ENCODE measurements at places on chromosomes 3 and 15.

- no peak overlapping the region for H3K4me3 ChIP-seq
- H3K27ac ChIP-seq: no peak overlapping the region
- H3K36me3 ChIP-seq: no peaks in the 10 kb centered on the region
- H3K27me3 ChIP-seq: no peaks in the 10 kb centered on the region
Measured at GRCh38 chr3:174335910-174336309, 523.2 kb upstream of the NAALADL2 start.

DNA sequence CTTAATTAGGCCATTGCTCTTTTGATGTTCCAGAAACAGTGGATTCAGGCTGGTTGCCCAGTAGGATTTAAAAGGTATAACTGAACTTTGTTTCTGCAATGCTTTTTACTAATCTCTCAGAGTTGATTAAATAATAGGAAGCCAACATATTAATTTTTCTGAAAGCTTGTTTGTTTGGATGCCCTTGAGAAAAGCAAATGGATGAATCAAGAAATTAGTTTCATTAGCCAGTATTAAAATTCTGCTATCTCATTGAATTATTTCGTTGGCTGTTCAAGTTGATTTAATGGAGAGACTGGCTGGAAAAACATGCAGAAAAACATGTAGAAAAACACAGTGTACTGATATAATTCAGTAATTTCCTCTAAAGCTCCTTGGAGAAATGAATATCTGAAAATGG lies 178.9 kb upstream of the THRB start:
- no peak for DNase-seq
- H3K27ac ChIP-seq: no peak overlapping the region
- no peaks in the 10 kb centered on the region for H3K4me1 ChIP-seq
- H3K36me3 ChIP-seq: no peaks in the 10 kb centered on the region

DNA sequence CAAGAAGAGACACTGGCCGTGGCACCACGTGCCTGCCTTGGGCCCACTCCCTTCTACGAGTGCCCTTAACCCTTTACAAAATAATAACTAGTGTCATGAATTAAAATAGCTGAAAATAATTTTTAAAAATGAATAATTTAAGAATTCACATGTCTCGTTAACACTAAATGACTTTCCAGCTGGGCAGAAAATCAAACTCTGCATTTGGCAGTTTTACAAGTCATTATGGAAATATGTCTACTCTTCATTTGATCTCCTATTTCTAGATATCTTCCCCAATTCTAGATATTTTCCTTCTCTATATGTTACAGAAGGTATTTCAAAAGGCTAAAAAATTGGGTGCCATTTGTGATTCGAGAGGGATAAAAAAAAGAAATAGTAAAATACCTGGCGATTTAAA lies 100.2 kb downstream of the RORA start:
- DNase-seq: no peak
- no peak overlapping the region for H3K4me3 ChIP-seq
- no peaks in the 10 kb centered on the region for H3K36me3 ChIP-seq

DNA sequence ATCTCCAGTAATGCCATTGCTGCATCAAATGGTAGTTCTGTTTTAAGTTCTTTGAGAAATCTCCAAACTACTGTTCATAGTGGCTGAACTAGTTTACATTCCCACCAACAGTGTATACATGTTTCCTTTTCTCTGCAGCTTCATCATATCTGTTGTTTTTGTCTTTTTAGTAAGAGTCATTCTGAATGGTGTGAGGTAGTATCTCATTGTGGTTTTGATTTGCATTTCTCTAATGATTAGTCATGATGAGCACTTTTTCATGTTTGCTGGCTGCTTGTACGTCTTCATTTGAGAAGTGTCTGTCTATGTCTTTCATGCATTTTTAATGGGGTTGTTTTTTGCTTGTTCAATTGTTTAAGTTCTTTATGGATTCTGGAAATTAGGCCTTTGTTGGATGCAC lies 10.2 kb upstream of the GCSAM start:
- H3K4me1 ChIP-seq: peaks cover 7% of the 10 kb centered on the region
- no peak for DNase-seq
- H3K36me3 ChIP-seq: no peaks in the 10 kb centered on the region
- no peak overlapping the region for H3K27ac ChIP-seq
- H3K4me3 ChIP-seq: no peak overlapping the region

GRCh38 chr3:193317682-193318300 lies 60.8 kb downstream of the ATP13A5 start:
- no peaks in the 10 kb centered on the region for H3K27me3 ChIP-seq
- H3K4me1 ChIP-seq: no peaks in the 10 kb centered on the region
- no peak overlapping the region for H3K27ac ChIP-seq

GRCh38 chr15:27899583-27900285 lies 199.4 kb downstream of the OCA2 start:
- no peak overlapping the region for H3K4me3 ChIP-seq
- no peak for DNase-seq
- H3K4me1 ChIP-seq: no peaks in the 10 kb centered on the region
- no peaks in the 10 kb centered on the region for H3K27me3 ChIP-seq

- no peak overlapping the region for H3K27ac ChIP-seq
- H3K27me3 ChIP-seq: no peaks in the 10 kb centered on the region
- no peaks in the 10 kb centered on the region for H3K36me3 ChIP-seq
- no peak overlapping the region for H3K4me3 ChIP-seq
Measured at GRCh38 chr3:177672252-177672911, 475.1 kb upstream of the TBL1XR1 start.
